ENCODE measurements at places on chromosomes 12 and 14. TPM values are rescaled to one million over a fixed set of nuclear protein-coding genes. Genes with fewer than 3 reads are reported as not detected.

DNA sequence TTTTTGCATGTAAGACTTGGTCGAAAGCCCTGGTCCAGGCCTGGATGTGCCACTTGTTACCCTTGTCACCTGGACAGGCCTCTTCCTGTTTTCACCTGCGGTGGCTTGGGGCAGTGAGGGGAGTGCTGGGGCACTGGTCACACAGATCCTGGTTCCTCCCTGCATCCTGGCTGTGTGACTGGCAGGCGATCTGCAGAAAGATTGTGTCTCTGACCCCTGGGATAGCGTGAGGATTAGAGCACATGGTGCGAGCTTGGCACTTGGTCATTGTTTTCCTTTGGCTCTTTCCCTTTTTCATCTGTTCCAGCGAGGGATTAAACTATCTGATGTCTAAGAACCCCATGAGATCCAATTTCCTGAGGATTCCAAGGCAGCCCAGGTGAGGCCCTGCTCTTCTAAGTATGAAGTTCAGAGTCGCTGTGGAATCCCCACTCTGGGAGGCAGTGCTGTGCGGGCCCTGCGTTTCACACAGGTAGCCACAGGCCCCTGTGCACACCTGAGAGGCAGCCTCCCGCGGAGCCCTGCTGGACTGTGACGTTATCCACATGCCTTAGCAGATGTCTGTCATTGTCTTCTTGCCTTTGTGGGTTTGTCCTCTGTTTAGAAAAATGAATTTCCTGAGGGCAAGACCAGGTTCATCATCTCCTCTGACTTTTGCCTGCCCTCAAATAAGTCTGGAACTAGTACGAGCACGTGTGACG, 288.4 kb downstream of the CACNA1C start:
- no peak for DNase-seq

DNA sequence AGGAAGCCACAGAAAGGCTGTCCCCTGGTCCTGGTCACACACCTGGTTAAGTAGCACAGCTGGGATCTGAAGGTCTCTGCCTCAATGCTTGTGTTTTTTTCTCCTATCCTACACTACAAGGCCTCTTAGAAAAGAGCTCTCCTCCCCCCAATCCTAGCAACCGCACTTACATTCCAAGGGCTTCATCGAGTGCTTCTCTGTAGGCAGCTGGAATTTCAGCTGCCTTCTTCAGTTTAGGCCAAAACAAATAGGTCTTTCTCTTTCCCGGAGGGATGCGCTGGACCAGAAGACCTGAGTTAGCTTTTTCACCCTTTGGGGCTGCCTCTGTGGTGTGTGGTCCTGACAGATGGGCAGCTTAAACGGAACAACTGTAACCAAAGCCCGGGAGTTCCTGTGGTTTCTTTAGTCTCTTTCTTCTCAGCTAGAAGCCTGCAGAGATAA, 109.7 kb downstream of the GPATCH2L start:
- DNase-seq = no peak

DNA sequence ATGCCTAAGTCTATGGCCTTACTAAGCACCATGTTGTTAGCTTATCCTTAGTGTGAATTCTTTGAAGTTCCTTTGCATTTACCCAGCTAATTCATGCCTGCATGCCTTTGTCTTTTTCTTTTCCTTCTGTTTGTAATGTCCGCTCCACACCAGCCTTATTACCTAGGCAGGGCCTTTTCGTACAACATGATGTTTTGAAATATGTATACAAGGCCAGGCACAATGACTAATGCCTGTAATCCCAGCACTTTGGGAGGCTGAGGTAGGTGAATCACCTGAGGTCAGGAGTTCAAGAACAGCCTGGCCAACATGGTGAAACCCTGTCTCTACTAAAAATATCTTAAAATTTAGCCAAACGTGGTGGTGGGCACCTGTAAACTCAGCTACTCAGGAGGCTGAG, 1636.5 kb upstream of the SEL1L start:
- no peak for DNase-seq

DNA sequence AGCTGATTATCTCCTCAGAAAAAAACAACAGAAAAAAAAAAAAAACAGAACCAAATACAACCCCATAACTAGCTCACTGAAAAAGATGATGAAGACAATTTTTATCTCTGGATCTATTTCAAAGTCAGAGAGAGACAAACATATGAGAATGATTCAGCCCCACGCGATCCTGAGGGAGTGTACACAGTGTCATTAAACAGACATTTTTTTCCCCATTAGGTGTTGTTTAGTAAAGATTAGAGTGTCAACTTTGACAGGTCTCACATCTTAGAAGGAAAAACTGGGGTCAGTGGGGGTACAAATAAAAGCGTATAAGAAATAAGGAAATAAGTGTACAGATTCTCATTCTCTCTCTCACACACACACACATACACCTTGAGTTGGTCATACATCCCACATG, 635.4 kb downstream of the NRXN3 start:
- DNase-seq = peak; percentile 11

DNA sequence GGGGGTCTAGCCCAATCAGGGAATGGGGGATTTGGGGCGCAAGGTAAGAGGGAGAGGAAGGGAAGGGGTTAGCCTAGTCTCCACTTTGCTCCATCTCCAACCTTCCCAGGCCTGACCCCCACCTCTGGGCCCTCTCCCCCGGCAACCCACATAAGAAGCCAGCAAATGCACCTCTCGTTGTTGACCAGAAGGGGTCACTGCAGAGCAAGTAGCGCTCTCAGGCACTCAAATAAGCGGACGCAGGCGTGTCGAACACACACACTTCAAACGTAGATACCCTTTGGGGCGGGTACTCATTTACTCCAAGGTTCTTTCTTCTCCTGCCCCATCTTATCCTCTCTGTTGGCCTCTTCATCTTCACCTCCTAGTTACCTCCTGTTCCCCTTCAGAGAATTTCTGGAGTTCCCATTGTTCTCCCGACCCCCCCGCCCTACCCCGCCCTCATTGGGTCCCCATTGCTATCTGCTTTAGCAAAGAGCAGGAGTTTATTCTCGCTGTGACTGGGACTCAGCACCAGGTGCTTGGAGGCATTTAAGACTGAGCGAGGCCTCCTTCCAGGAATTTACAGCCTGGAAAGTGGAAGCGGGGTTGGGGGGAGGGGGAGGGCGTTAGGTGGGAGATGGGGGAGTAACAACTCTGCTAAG, 1.5 kb upstream of the SRRM4 start:
- peak; percentile 79 for DNase-seq

- peak; percentile 87 for DNase-seq
Observed at GRCh38 chr12:12032851-12033797, 37.6 kb upstream of the BCL2L14 start.

- peak; percentile 79 for DNase-seq
Observed at GRCh38 chr14:23478109-23478759, 8.7 kb downstream of the NGDN start.

DNA sequence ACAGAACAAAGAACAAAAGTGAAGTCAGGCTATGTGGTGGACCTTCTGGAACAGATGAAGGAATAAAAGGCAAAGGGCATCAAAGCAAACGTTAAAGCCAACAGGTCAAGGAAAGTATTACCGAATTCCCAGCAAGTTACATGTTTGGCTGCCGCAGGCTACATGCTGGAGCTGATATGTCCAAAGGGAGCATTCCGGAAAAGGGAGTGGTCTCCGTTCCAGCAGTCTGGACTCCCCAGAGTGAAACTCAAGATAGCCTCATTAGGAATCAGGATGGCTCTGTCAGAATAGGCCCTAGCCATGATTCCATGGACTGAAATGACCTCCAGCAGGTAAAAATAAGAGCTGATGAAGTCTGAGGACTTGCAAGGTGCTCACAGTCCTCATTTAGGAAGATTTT, 379.8 kb upstream of the PRICKLE1 start:
- DNase-seq = no peak

- no peak for DNase-seq
Observed at GRCh38 chr12:58393152-58393551, 451.8 kb downstream of the ATP23 start.

GRCh38 chr12:114685869-114686268, 1.9 kb upstream of the TBX3 start:
- no peak for DNase-seq

DNA sequence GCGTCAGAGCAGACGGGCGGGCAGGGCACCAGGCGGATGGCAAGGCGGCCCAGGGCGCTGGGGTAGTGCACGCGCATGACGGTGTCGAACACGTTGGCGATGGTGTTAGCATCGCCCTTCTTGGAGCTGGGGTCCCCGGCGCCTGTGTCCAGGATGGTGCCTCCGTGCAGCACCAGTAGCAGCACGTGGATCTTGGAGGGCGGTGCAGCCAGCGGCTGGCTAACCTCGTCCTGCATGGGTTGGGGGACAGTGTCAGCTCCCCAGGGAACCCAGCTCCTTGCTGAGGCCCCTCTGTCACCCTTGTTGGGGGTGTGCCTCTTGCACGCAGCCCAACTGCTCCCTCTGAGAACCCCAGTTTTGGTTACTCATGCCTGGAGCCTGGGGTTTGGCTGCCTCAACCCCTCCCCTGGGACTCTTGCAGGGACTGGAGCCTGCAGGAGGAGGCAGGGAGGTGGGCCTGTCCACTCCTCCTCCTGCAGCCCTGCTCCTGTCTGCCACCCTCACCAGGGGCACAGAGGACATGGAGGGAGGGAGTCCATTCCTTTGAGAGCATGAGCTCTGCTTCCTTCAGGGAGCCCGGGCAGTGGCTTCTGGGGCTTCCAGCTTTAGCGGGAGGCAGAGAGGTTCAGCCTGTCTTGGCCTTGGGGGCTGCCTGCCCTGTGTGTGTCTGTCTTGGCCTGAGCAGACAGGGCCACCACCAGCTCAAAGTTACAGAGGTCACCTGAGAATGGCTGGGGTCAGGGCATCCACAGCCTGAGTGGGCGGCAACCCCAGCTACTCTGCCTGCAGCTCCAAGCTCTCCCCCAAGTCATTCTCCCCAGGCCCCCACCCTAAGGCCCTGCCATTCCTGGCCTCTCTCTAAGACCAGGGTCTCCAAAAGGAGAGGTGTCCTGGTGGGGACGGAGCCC, 17.1 kb downstream of the ARL6IP4 start:
- no peak for DNase-seq

DNA sequence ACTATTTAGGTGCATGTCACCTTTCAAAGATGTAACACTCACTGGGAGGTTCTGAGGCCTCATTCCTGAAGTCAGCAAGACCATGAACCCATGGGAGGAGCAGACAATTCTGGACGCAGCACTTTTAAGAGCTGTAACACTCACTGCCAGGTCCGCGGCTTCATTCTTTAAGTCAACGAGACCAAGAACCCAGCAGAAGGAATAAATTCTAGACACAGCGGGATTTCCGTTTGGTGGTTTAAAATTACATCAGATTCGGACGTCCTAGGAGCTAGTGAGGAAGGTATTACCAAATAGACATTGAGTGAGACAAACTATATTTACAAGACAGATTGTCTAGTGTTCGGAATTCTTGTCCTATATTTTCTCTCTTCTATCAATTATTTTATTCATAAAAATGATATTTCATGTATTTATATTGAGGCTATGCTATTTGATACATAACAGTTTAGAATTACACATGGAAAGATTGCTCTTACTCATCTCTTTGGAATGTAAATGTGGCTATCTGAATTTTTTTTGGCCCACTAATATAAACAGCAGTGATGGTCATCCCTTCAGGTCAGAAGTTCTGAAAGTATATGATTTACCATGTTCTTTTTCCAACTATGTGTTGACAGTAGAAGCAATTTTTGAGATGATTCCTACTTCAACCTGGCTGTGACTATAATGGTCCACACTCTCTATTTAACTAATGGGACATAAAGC, 1973.0 kb upstream of the FLRT2 start:
- DNase-seq = no peak

GRCh38 chr12:41223600-41223999, 35.5 kb downstream of the PDZRN4 start:
- DNase-seq = no peak

- no peak for DNase-seq
Observed at GRCh38 chr12:115895247-115895646, 382.2 kb downstream of the MED13L start.

DNA sequence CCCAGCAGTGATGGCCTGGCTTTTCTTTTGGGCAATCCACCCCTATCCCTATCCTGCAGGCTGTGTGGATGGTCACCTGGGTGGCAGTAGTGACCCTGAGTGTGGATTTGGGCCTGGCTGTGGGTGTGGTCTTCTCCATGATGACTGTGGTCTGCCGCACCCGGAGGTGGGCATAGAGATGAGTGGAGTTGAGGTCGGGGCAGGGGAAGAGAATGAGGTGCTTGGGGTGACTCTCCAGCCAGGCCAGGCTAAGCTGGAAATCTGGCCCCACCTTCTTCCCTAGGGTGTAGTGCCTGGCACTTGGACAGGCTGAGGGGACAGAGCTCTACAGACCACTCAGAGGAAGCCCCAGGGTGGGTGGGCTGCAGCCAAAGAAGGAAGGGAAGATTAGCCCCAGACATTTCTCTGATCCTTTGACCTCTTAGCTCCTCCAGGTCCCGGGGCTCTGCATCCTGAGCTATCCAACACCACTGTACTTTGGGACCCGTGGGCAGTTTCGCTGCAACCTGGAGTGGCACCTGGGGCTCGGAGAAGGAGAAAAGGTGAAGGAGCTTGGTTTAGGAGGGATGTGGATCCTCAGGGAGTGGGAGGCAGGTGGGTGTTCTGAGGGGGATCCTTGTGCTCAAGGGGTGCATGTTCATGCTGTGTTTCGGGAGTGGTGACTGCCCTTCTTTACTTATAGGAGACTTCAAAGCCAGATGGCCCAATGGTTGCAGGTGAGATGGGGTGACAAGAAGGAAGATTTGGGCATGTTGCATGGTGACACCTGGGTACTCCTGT, 8.4 kb downstream of the B4GALNT1 start:
- DNase-seq = no peak

DNA sequence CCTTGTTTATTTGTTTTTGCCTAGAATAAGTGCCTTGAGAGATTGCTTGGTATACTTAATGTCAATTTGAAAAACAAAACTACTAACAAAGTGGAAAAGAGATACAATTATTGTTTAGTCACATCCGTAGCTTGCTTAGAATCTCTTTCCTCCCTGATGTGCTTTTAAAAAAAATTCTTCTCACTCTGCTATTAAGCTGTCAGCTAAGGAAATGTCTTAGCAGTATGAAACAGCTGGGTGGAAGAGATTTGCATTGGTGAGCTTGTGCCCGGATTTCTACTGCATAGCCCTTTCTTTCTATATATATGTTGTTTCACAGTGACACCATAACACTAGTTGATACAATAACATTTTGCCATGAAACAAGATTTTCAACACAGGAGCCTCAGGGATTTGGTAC, 229.4 kb upstream of the RGS6 start:
- DNase-seq = no peak

The PZP gene
- 0.08 TPM for total RNA-seq

The TTC7B gene
- total RNA-seq = 16.1 TPM

The PLEKHD1 gene
- not detected for total RNA-seq

The DNAJC22 gene
- 28.3 TPM for total RNA-seq

The DERA gene
- 66.2 TPM for total RNA-seq
